ENCODE measurements at places on chromosomes 11 and 22.

- no peak for DNase-seq
Observed at GRCh38 chr11:75954039-75954438, 139.0 kb downstream of the UVRAG start.

DNA sequence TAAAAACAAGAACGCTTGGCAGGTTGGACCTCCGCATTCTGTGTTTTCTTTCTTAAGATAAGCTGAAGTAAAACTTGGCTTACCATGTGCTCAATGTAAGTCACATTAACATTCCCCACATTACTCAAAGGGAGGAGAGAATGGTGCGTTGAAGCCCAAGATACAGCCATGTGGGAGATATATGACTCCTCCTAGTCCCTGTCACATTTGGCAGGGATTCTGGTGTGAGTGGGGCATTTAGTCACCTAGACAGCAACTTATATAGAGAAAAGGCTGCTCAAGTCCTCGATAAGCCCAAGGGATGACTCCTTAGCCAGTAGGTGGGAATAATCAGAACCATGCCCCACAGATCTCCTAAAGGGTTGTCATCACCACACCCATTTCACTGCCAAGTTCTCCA, 4.6 kb downstream of the PRSS23 start:
- no peak for DNase-seq

- DNase-seq, result no peak
Observed at GRCh38 chr11:78453140-78453935, 35.7 kb upstream of the GAB2 start.

DNA sequence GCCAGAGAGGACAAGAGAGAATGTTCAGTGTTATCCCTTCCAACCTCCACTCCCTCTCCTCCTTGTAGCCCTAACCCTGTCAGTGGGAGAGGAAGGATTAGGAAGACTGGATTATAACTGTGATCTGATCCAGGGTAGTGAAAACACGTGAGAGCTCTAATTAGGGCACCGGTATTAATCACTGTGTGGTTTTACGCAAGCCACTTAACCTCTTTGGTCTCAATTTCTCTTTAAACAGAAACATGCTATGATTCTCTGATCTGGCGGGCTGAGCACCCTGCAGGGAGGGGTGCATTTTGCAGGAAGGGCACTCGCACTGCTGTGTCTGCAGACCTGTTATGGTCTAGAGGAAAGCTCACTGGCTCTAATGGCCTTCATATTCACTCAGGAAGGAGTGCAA, 11.5 kb downstream of the RPL27A start:
- DNase-seq, result no peak

GRCh38 chr22:23984430-23984829, 4.5 kb downstream of the GSTT2 start:
- no peak for DNase-seq

DNA sequence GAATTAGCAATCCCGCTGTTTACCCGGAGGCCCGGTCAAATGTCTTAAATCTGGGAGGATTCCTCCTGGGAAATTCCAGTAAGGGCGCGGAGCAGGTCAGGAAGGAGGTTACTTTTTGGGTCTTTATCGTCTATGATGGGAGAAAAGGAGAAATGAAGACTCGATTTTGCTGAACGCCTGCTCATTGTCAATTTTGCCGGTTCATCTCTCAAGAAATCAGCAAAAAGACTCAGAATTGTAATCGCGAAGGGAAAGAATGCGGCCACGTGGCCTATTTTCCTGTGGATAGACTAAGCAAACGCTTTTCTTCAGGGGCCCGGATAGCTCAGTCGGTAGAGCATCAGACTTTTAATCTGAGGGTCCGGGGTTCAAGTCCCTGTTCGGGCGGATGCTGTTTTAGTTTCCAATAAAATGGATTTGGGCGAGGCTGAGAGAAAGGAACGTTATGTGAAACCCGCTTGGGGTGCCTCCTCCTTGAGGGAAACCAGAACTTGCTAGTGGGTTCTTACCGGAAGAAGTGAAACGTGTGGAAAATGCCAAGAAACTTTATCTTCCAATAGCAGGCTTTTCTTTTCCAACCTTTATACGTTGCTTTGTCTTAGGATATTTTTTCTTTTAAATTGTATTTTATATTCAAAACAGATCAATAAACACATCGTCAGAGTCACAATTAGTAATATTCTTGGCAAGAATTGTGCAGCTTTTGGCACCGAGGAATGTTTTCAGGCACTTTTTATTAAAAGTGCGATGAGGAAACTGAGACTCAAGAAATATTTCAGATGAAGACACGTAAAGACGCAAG, 45.0 kb downstream of the OR4D9 start:
- DNase-seq, result peak; percentile 72

- DNase-seq, result no peak
Observed at GRCh38 chr11:122344215-122344614, 228.2 kb upstream of the BLID start.

DNA sequence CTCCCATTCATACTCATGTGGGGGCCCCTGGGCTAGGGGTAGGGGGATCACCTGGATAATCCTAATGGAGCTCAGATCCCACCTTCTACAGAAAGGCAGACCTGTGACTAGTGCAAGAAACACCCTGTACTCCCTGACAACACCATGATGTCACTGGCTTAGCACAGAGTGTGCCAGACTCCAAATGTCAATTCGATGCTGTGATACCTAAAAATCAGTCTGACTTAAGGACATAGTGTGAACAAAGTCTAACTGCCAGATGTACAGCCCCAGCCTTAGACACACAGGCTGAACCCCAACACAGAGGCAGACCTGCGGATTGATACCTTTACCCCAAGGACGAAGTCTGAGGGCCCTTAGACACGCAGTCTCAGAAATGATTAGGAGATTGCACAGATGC, 8.5 kb downstream of the ABCC8 start:
- no peak for DNase-seq

DNA sequence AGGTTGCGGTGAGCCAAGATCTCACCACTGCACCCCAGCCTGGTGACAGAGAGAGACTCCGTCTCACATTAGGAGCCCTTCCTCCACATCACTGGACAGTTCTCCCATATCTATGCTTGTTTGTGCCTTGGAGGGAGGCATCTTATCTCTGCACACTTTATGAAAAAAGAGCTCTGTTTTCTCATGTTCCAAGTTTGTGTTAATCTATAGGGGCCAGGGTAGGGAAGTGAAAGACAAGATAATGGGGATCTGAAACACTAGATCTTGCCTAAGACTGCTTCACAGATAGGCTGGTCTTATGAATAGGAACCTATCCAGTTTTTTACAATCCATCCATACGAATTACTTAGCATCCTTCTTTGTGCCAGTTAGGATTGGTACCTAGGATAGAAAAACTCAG, 17.1 kb downstream of the OR6Q1 start:
- DNase-seq, result no peak

DNA sequence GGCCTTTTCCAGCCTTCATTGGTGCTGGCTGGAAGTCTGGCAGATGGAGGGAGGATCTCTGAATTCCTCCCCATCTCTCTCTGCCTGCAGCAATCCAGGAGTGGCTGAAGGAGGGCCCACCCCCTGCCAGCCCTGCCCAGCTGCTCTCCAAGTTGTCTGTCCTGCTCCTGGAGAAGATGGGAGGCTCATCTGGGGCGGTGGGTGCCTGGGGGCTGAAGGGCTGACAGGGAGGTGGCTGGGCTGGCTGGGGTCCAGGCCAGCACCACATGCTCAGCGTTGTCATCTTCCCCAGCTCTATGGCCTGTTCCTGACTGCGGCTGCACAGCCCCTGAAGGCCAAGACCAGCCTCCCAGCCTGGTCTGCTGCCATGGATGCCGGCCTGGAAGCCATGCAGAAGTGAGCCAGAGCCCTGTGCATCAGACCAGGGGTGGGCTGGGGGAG, 12.2 kb downstream of the TKFC start:
- DNase-seq, result no peak

GRCh38 chr11:119789766-119790407, 60.9 kb upstream of the NECTIN1 start:
- no peak for DNase-seq

DNA sequence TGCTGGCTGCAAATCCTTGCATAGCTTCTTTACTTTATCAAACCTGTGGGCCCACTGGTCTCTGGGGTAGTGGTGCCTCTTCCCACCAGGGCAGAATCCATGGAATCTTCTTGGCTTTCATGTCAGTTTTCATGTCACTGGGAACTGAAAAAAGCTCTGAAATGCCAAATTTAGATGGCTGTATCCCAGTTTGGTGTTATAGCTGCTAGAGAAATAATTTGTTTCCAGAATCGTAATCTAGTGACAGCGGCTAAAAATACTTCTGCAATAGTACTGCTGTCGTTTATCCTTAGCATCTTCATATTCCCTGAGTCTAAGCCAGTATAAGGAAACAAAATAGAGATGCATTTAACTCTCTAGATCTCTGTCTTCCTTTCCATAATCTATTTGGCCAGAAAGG, 983.4 kb upstream of the FAT3 start:
- no peak for DNase-seq

DNA sequence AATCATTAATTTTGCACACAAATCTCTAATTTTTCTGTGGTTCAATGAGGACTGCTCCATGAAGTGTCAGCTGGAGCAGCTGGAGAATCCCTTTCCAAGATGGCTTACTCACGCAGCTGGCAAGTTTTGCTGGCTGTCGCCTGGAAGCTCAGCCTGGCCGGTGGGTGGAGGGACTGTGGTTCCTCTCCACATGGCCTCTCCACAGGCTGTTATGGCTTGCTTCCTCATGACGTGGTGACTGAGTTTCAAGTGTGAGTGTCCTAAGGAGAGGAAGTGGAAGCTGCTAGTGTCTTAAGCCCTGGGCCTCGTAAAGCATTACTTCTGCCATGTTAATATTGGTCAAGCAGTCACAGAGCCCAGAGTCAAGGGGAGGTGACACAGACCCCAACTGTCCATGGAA, 14.0 kb upstream of the NRIP3 start:
- no peak for DNase-seq

DNA sequence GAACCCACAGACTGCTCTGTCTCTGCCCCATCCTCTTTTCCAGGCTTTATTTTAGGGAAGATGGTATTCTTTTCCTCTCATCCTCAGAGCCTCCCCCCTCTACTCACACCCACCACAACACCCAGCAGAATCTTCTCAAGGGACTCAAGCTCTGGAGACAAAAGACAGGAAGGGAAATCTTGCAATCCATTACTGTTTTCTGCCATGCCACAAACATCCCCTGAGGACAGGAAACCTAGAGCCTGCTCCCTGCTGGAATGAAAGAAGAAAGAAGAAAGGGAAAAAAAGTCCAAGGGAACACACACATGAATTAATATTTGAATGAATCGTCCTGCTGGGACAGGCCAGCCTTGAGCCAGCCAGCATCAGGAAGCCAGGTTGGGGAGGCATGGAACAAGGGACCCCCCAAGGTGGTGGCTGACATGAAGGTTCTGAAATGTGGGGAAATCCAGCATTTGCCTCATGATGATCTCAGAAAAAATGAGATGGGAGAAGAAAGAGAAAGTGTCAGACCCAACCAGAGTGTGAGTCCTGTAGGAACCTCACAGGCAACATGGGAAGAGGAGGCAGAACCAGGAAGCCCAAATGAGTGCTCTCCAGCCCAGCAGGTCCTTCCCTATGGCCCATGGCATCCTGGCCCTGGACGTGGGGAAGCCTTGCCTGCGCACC, 34.0 kb downstream of the SLCO2B1 start:
- DNase-seq, result no peak

DNA sequence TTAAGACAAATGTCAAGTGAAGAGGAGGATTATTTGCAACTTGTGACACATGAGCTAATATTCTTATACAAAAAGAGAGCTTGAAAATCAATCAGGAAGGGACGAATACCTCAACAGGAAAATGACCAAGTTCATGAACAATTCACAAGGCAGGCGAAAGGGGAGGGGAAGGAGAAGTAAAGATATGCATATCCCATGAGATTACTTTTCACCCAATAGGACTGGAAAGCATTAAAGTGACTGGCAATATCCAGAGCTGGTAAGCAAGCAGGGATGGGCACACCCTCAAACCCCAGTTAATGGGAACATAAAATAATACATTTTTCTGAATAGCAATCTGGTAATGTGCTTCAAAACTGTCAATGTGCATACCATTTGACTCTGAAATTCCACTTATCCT, 129.5 kb downstream of the SLC1A2 start:
- no peak for DNase-seq

GRCh38 chr11:115207166-115207591, 297.0 kb downstream of the CADM1 start:
- no peak for DNase-seq

- DNase-seq, result no peak
Observed at GRCh38 chr22:32144496-32145274, 14.4 kb downstream of the C22orf42 start.

DNA sequence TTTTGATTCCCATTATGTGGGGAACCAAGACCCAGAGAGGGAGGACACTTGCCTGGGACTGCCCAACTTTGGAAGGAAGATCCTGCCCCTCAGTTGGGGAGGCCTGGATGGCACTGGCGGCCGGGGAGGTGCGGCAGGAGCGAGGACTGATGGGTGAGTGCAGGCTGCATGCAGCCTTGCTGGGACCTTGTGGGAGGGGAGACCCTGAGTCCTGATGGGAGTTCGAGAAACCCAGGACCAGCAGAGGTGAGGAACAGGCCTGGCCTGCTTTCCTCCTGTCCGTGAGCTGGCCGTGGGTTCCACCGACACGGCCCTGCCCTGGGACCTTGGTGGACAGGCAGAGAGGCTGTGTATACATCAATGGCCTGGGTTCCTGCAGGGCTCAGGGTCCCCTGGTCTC, 19.3 kb upstream of the SMIM38 start:
- no peak for DNase-seq

DNA sequence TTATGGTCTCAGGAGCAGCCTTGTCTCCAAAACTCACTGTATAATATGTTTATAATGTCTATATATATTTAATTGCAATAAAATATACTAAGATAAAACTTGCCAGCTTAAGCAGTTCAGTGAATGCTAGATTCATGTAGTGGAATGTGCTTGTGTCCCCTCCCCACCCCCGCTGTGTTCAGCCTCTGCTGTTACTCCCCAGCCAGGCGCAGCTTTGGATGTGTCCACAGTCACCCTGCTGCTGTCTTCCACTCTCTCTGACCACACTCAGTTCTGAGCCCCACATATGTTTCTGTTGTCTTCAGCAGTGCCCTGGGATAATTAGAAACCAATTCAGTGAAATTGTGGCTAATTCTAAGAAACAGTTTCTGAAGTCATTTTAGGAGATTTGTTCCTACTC, 52.2 kb downstream of the PPFIA1 start:
- no peak for DNase-seq

- no peak for DNase-seq
Observed at GRCh38 chr11:113615098-113615497, 91.0 kb downstream of the TMPRSS5 start.

- no peak for DNase-seq
Observed at GRCh38 chr11:30774496-30775232, 188.5 kb upstream of the MPPED2 start.

GRCh38 chr11:3148990-3149851, 15.9 kb downstream of the OSBPL5 start:
- DNase-seq, result no peak

GRCh38 chr11:35337914-35338305, 81.4 kb downstream of the SLC1A2 start:
- no peak for DNase-seq

DNA sequence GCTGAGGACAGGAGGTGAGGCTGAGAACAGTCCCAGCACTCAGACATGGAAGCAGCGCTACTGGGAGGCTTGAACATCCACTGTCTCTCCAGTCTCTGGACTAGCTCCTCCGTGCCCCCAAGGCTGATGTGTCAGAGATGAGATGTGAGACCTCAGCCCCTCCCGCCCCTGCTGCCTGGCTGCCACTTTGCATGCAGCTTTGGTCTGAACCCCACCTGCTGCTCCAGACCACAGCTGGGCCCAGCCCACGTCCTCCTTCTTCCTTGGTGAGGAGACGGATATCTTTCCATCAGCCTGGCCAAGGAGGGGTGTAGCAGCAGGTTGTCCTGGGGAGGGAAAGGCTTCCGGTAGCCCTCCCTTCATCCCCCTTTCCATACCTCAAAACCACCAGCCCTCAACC, 148.0 kb upstream of the B3GAT1 start:
- DNase-seq, result no peak
